ENCODE measurements at places on chromosomes 11 and 22.

DNA sequence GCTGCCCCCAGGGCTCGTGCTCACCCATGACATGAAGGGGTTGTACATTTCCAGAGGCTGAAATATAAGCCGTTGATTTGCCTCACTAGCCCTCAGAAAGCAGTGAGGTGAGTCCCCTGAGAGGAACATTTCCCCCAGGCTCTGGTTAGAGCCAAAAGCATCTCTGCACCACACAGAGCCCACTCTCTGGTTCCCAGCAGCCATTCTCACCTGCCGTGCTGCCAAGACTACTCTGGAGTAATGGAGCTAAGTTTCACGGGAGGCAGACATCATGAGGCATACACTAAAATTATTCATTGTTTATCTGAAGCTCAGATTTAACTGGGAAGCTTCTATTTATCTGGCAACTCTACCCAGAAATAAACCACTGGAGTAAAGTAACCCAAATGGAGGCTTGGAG, 40.8 kb downstream of the CACNA1I start:
- no peak for DNase-seq

DNA sequence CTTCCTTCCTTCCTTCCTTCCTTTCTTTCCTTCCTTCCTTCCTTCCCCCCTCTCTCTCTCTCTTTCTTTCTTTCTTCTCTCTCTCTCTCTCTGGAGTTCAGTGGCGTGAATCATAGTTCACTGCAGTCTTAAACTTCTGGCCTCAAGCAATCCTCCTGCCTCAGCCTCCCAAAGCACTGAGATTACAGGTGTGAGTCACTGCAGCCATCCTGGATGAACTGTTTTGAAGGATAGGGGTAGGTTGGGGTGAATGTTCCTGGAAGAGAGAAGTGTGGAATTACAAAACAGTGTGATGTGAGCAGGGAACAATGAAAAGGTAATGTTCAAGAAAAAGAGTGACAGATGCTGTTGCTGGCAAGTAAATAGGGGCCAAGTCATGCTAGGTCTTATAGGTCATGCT, 12.4 kb upstream of the PLET1 start:
- DNase-seq = no peak

DNA sequence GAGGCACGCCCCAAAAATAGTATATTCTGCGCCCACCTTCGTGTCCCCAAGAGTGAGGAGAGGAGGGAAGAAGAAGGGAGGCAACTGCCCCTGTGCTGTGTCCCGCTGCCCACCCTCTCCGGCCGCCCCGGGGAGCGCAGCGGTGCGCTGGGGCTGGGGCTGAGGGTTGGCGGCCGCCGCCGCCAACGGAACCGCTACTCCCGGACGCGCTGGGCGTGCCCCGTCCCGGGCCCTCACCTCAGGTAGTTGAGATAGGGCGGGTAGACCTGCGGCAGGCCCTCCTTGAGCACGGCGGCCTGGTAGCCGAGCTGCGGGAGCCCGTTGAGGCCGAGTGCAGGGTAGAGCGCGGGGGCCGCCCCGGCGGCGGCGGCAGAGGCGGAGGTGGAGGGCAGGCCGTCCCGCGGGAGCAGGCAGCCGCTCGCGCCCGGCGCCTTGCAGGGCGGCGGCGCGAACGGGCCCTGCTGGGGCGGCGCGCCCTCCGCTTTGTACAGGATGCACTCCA, 2.4 kb downstream of the PGR start:
- no peak for DNase-seq

DNA sequence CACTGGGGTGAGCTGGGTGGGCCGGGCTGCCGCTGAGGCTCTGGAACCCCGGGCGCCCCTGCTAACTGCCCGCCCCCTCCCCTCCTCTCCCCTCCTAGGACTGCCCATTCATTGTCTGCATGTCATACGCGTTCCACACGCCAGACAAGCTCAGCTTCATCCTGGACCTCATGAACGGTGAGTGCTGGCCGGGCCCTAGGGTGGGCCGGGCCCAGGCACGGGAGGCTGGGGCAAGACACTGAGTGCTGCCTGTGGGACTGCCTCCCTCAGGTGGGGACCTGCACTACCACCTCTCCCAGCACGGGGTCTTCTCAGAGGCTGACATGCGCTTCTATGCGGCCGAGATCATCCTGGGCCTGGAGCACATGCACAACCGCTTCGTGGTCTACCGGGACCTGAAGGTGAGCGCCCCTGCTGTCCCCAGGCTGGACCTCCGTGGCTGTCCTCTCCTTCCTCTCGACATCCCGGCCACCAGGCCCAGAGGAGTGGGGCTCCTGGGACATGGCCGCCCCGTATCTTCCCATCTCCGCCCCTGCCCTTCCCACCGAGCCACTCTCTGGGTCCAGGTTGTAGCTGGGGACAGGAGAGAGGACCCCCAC, 7.5 kb upstream of the ANKRD13D start:
- DNase-seq = no peak

DNA sequence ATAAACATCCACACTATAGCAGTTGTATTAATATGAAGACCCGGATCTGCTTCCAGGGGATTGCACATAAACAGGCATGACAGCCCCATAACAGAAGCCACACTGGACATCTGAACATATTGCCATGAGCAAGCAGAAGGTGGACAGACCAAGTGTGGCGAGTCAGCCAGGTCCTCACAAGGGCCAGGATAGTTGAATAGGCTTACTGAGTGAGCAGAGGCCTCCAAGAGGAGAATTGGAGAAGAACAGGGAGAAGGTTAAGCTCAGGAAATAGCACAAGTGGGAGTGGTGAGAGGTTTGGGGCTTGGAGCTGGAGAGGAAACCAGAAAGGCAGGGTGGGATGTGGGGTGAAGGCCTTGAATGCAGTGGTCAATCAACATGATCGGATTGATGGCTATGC, 10.8 kb downstream of the SLC35C1 start:
- no peak for DNase-seq

DNA sequence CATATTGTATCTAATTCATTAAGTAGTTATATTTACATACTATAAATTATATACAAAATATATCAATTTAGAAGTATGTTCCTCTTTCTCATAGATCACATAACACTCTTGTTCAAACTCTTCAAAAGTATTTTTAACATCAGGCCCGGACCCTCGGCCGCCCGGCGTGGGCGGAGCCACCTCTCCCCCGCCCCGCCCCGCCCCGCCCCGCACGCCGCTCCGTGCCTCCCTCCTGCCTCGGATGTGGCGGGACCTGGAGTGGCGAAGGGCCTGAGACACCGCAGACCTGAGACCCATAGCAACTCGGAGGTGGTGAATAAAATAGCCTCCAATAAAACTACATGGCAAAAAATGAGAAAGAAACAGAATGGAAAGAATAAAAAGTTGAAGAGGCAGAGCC, 105.9 kb upstream of the BDNF start:
- no peak for DNase-seq

- DNase-seq = no peak
Observed at GRCh38 chr11:36000616-36001190, 56.8 kb downstream of the LDLRAD3 start.

GRCh38 chr11:37951996-37952395, 1354.0 kb upstream of the RAG2 start:
- DNase-seq = no peak

- no peak for DNase-seq
Observed at GRCh38 chr11:116310226-116310625, 462.6 kb downstream of the BUD13 start.

GRCh38 chr11:78085972-78086371, 6.3 kb upstream of the NDUFC2 start:
- DNase-seq = no peak

DNA sequence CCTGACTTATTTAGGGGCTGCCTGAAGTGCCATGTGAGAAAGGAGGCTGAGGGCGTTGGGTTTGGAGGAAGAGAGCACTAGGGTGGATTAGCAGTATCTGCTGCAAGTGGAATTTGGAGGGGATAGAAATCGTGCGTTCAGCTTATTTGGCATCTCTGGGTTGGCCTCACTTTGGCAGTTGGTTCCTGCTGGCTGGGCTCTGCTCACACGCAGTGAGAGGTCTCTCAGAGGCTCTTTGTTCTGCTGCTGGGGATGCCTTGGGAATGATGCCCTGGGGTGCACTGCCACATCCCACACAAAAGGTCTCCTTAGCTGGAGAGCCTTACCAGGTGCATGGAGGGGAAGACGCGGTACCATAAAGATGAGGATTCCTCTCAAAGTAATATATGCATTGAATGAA, 17.7 kb upstream of the MICAL2 start:
- DNase-seq = no peak

DNA sequence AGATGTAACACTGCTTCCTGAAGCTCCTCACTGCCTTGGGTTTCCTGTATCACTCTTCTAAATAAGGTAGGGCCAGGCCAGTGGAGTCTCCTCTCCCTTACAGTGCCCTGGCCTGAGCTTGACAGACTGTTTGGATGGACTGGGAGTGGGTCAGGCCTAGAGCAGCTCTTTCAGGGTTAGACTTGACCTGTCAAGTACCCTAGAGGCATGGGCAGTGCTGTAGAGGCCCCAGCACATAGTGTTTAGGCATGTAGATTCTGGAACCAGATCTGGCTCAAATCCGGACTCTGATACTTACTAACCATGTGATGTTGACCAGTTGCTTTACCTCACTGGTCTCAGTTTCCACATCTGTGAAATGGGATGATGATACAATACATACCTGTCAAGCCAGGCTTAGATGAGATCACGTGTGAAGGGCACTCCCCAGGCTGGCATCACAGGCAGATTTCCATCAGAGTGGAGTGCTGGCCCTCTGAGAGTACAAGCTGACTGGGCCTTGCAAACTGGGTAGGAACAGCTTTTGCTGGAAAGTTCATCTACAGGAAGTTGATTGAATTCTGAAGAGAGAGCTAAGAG, 1.4 kb upstream of the MICAL2 start:
- no peak for DNase-seq

DNA sequence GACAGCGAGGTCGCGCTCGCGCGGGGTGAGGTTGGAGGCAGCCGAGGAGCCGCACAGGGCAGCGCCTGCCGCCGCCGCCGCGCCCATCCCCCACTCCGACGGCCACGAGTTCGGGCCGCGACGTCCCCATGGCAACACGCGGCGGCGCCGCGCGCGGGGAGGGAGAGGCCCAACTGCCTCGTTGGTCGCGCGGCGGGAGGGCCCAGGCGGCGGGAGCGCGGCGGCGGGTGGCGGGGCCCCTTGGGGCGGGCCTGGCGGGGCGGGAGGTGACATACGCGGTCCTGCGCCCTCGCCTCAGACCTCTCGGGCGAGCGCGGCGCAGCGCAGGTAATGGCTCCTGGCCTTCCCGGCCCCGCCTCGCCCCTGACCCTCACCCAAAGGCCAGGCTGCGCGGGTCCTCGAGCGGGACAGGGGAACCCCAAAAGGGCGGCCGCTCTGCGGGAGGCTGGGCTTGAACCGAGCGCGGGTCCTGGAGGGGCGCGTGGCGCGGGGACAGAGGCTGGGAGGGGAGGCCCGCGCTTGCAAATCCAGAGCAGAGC, at the start of gene DEUP1:
TSS of gene DEUP1 (plus strand) at position 297 of the 539 bp plus-strand sequence. CDS start 1,518 bp downstream, outside the sequence.
- DNase-seq = peak; percentile 80

GRCh38 chr11:20227631-20228030, 67.4 kb upstream of the DBX1 start:
- DNase-seq = no peak

- DNase-seq = no peak
Observed at GRCh38 chr11:4539603-4540219, 5.3 kb upstream of the OR52M1 start.

- DNase-seq = no peak
Observed at GRCh38 chr11:19673924-19674729, 38.5 kb upstream of the NAV2 start.

GRCh38 chr11:30586251-30587144, at the start of gene MPPED2:
MPPED2 (minus strand) TSS chr11:30586353; CDS start chr11:30580373, 5,980 bp downstream.
- DNase-seq = no peak

DNA sequence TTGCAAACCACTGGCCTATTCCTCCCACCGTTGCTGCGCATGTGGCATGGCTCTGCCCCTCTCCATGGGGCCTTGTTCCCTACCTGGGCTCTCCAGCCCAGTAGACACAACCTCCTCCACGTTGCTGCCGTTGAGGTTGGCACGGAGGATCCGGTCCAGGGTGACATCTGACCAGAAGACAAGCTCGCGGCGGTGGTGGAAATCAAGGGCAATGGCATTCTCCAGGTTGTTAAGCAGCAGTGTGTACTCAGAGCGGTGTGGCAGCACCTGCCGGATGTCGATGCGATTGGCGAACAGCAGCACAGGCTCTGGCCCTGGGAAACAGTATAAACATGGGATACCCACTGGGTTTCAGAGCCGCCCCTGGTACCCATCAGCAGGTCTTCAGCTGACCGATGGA, 23.8 kb downstream of the LRP4 start:
- peak; percentile 92 for DNase-seq

- DNase-seq = no peak
Observed at GRCh38 chr22:38737302-38738060, 18.3 kb downstream of the SUN2 start.

- no peak for DNase-seq
Observed at GRCh38 chr11:58770166-58770565, 38.4 kb upstream of the GLYAT start.

DNA sequence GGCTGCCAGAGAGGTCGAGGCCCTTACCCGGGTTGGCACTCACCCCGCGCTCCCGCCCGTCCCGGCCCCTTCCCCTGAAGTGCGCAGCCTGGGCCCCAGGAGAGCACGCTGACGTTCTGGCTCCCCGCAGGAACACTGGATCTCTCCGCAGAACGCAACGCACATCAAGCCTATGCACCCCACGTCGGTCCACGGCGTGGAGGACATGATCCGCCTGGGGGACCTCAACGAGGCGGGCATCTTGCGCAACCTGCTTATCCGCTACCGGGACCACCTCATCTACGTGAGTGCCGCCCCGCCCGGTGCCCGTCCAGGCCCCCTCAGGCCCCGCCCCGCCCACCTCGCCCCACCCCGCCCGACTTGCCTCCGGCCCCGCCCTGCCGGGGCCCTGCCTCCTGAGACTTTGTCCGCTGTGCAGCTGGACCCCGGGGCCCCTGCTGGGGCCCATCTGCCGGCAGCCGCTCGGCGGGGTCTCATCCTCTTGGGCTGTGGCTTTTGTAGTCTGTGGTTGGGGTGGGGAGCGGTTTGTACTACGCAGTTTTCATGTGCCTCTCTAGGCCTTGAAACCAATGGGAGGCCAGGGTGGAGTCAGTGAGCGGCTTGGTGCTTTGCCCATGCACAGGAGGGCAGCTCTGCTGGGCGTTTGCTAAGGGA, 19.7 kb downstream of the MYO7A start:
- peak; percentile 9 for DNase-seq

DNA sequence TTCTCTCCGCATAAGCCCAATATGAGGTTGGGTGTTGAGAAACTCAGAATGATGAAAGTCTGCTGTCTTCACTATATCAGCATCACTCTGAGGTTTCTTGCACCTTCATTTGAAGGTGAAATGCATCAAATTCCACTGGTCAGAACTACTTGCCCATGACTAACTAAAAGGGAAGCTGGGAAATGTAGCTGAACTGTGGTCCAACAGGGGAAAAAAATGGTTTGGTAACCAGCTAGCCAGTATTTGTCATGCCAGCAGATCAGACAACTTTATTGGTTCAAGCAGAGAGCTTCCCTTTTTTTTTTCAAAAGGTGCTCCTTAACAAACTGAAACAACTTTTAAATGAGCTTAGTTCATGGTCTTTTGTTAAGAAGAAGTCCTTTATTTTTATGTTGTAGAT, 14.2 kb upstream of the PIK3C2A start:
- DNase-seq = no peak

- no peak for DNase-seq
Observed at GRCh38 chr11:69297787-69298266, 3.9 kb downstream of the MYEOV start.
